Stimulated activated naive B cell treated with anti-CD40 and anti-IgM and Interleukin-4, amounts not matched to agents 10 μg/mL and 1 μg/mL and 100 μg/mL, for 72 hours (primary cell): ENCODE measurements at places on chromosomes 11 and 22.

DNA sequence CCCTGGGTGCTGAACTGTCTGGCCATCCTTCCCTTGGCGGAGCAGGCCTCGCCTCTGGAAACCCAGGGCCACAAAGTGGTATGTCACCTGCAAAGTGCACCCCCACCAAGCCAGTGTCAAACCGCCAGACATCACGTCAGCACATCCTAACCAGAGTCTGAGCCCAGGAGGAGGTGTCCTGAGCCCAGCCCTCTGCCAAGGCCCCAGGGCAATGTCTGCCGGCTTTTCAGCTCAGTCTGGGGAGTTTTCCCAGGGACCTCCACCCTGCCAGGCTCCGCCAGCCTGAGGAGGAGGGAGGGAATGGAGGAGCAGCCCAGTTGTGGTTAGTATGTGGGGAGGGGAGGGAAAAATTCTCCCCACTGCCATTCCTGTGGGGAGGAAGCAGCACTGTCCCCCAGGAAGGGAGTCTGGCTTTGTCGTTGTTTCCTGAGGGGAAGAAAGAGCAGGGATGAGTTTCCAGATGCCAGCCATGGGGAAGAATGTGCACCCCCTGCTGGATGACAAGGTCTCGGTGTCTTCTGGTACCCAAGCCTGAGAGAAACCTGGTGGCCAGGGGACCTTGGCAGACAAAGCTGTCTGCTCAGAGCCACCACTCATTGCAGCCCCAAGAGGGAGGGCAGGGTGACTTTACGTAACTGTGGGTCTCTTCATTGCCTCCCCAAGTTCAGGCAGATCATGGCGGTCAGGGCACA lies 81.4 kb upstream of the CD82 start:
- no peak for DNase-seq

DNA sequence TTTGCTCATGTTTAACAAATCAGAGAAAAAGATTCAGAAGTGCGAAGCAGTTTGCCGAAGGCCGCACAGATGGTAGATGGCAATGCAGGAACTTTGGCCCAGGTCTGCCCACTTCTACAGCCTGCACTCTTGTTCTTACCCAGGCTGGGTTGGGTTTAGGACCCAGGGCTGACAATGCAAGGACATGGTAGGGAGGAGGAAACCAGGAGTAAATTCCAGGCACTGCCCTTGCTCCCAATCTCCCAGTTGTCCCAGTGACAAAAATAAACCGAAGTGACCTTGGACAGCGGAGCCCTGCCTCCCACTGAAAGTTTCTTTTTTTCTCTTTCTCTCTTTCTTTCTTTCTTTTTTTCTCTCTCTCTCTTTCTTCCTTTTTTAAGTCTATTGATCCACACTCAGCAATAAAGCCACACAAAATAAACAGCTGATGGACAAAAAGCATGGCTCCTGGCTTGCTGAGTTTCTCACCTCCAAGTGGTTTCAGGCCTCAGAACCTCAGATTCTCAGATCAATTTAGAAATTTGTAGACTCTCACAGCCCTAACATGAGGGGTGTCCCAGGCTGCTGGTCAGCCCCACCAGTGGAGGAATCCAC lies 33.5 kb upstream of the FCHSD2 start:
- no peak for DNase-seq

DNA sequence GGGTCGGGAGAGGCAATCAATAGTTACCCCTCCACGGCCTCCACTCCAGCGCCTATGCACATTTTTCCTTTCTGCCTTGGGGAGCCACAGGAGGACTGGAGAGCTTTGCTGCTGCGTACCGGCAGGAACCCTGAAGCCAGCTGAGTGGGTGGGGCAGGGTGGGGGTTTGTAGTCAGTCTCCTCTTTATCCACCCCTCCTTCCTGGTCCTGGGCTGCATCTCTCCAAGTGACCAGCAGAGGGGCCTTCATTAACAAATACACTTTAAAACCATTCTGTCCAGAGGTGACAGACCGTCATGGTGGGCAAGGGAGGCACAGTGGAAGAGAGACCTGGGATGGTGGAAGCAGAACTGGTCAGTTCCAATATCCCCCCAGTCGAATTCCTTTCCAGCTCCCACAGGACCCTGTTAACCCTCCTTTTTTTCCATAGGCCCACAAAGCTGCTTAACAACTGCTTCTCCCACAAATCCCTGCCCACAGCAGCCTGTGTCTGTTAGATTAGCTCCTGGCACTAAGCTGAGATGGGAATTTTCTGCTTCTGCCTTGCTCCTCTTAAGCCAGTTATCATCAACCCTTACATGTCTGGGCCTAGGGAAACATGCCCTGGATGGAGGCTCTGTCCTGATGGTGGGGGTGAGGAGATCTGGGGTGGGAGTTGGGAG lies 3.9 kb upstream of the ABCG4 start:
- peak; percentile 24 for DNase-seq

DNA sequence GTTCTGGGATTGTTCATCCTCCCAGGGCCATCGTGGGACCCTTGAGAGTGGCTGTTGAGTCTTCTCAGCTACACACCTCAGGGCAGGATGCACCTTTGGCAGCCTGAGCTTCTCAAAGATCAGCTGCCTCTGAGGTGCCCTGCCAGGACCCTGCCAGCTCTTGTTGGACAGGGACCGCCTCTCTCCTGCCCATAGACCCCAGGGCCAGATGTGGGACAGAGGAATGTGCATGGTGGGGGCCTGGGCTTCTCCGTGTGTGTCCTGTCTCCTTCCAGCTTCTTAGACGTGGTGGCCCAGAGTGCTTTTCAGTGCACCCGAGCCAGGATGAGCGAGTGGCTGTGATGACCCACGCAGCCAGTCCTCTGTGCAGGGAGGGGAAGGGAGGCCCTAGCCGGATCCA lies 5.9 kb upstream of the TRMU start:
- DNase-seq, result no peak

DNA sequence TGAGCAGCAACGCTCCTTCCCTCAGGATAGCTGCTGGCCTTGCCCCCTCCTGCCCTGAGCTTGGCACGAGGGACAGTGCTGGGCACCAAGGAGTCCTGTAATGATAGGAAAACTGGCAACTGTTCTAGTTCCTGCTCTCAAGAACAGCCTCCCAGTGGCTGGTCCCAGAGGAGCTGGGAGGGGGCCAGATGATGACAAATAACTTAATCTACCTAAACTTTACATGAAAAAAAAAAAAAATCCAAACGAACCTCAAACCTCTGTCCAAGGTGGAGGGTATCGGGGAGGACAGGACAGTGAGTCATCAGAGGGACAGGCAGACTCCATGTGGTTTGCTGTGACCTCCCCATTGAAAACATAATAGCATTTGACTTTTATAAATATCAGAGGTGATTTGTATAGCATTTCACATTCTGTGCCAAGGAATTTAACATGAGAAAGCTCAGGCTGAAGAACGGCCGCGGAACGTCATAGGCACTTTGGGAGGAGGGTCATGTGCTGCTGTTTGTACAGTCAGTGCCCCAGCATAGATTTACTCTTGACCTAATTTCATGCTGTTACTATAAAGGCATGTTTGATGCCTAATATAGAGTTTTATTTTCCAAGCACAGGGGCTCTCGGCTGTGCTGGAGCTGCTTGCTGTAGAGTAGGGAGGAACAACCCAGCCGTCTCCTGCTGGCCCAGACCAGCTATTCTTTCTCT lies 98.2 kb upstream of the NNMT start:
- DNase-seq, result no peak

- DNase-seq, result no peak
These were observed 185.8 kb downstream of the BRD1 start for GRCh38 chr22:49641770-49642313.

- DNase-seq, result peak; percentile 75
These were observed 16.6 kb downstream of the CRELD2 start for GRCh38 chr22:49934891-49935557.

DNA sequence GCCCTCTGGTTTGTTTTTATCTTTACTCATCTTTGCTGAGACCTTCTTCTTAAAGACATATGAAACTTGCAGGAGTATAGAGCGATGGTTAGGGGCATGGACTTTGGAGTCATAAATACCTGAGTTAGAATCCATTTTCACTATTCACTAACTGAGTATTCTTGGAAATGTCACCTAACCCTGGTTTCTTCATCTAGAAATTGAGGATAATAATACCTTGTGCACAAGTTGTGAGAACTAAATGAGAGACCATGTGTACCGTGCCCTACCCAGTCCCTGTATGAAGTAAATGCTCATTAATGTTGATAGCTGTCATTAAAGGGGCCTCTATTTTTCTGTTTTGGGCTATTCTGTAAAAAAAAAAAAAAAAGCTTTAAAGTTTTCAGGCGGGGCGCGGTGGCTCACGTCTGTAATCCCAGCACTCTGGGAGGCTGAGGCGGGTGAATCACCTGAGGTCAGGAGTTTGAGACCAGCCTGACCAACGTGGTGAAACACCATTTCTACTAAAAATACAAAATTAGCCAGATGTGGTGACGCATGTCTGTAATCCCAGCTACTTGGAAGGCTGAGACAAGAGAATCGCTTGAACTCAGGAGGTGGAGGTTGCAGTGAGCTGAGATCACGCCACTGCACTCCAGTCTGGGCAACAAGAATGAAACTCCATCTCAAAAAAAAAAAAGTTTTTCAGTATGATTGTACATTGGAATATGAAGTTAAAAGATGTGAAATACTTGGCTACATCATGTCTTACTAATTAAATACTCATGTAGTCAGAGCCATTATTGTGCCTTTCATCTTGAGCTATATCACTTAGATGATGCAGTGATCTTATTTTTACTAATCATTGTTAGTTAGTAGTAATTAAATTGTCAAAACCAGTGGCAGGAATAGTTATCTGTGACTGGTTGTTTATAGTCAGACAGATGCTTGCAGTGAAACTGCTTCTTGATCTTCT lies 95.0 kb downstream of the AMOTL1 start:
- no peak for DNase-seq

- DNase-seq, result no peak
These were observed 7.9 kb downstream of the MB start for GRCh38 chr22:35609261-35609660.

GRCh38 chr11:128962896-128963295 lies 20.2 kb upstream of the TP53AIP1 start:
- no peak for DNase-seq

DNA sequence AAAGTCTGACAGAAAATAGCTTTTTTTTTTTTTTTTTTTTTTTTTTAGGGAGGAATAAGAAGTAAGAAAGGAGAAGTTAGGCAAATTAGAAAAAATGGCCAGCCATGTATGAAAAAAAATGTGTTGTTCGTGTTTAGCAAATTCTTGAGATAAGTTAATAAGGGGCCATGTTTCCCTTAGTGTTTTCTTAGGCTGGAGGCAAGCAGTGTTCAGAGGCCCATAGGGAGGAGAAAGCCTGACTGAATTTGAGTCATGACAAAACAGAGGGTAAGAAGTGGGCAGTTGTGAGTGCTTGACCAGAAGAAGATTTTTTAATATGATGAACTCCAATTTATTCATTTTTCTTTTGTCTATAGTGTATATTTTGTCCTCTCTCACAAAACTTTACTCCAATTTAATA lies 766.4 kb downstream of the FAM181B start:
- no peak for DNase-seq

GRCh38 chr11:76149713-76150112 lies 56.6 kb downstream of the WNT11 start:
- no peak for DNase-seq

- DNase-seq, result no peak
These were observed 38.8 kb upstream of the MUC5AC start for GRCh38 chr11:1118755-1119603.

DNA sequence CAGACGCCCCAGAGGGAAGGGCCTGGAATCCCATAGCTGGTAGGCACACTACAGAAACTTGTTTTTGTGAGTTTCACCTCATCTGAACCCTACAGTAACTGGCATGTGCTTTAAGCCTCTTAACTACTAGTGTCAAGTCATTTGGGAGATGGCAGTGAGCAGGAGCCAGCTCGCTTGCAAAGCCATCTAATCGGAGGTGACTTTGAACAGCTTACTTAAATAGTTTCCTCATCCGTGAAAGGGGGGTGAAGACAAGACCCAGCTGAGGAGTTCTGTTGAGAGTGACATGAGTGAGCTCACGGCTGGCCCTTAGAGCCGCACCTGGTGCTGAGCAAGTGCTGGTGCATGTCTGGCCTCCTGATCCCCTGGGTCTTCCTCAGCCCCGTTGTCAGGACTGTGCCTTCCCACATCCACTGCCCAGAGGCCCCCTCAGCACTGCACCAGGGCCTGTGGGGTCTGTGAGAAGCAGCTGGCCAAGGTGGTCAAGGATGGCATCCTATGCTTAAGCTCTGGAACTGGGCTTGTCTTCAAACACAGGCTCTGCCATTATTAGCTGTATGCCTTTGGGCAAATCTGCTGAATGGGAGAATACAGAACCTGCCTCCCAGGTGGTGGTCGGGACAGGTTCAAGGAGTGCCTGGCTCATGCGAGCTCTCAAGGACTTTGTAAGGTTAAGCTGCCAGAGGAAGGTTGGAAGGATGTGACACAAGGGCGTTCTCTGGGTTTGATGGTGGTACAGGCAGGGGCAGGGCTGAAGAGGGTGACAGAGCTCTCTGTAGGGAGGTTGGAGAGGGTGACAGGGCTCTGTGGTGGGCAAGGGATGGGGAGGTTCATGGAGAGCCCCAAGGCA lies 27.3 kb downstream of the INCENP start:
- no peak for DNase-seq

GRCh38 chr22:45834241-45834640 lies 142.7 kb downstream of the WNT7B start:
- DNase-seq, result no peak

GRCh38 chr11:75850787-75851186 lies 35.8 kb downstream of the UVRAG start:
- DNase-seq, result no peak

- no peak for DNase-seq
These were observed 1115.0 kb downstream of the BRD1 start for GRCh38 chr22:48712558-48713271.

- DNase-seq, result no peak
These were observed 679 bp downstream of the OMP start for GRCh38 chr11:77103319-77103718.

DNA sequence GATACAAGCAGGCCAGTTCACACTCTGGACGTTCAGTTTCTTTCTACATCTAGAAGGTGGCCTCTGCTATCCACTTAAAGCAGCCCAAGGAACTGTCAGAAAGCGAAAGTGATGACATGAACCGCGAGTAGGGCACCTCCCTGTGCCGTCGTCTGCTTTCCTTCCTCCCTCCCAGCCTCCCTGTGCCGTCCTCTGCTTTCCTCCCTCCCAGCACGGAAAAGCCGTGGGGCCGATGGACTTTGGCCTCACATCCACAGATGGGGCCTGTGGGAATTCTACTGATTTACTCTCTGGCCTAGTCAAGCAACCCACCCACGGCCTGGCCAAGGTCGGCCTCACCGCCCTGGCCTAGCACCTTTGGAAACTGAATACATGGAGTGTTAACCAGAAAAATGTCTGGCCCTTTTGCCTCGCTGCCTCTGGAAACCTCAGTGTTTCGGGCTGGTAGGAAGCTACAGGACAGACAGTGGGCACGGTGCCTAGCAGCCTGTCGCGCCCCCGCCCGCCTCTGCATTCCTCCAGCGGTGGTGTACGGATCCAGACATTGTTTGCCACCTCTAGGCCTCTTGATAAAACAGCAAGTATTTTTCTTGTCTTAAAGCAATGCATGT lies 14.2 kb downstream of the PEX26 start:
- no peak for DNase-seq

GRCh38 chr11:57055744-57056143 lies 67.0 kb downstream of the OR5AK2 start:
- no peak for DNase-seq
